ENCODE measurements at places on chromosomes 3 and 15.

GRCh38 chr3:46236294-46237054, 5.8 kb upstream of the CCR3 start:
- DNase-seq, result no peak

DNA sequence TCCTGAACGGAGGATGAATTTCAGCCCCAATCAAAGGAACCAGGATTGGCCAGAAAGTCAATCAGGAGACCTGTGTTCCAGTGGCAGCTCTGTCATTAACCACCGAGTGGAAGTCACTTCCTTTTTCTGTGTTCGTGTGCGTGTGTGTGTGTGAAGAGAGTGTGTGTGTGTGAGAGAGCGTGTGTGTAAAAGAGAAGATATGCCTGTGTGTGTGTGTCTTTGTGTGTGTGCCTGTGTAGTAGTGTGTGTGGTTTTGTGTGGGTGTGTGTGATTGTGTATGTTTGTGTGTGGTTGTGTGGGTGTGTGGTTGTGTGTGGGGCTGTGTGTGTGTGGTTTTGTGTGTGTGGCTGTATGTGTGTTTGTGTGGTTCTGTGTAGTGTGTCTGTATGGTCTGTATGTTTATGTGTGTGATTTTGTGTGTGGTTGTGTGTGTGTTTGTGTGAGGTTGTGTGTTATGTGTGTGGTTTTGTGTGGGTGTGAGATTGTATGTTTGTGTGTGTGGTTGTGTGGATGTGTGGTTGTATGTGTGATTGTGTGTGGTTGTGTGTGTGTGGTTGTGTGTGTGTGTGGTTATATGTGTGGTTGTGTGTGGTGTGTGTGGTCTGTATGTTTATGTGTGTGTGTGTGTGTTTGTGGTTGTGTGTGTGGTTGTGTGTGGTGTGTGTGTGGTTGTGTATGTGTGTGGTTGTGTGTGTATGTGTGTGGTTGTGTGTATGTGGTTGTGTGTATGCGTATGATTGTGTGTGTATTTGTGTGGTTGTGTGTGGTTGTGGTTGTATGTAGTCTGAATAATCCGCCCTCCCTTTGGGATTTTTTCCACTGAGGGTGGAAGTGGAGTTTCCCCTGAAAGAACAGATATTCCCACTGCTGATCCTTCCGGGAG, 314.4 kb downstream of the SHQ1 start:
- no peak for DNase-seq

DNA sequence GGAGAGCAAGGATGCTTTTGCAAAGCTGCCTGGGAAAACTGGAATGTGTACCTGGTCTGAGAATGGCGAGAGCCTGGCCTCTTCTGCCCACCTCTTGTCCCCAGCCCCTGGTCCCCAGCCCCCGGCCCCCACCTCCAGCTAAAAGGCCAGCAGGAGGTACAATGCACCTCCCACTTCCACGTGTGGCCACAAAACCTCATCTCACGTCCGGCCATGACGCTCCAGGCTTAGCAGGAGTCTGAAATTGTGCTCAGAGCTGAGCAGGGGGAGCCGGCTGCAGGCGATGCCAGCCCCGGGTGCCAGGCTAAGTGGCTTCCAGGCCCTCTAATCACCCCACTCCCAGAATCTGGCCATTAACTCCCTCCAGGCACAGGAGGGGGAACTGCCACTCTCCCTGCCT, 83.1 kb upstream of the PRR20G start:
- no peak for DNase-seq

GRCh38 chr3:105880681-105881290, 12.0 kb upstream of the CBLB start:
- no peak for DNase-seq

DNA sequence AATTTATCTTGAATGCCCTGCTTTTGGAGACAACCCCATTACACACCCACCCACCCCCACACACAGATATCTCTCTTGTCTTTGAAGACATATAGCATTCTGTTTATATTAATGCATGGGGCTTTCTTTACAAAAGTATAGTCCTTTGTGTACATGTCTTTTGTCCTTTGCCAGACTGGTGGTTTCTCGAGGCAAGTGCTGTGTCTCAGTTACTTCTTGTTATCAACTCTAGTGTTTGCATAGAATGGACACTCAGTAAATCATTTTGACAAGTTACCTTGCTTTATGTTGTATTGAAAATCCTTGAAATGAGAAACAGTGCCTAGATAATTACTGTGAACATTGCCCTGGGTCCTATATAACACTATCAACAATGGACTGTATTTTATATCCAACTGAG, 33.9 kb downstream of the KBTBD8 start:
- no peak for DNase-seq

DNA sequence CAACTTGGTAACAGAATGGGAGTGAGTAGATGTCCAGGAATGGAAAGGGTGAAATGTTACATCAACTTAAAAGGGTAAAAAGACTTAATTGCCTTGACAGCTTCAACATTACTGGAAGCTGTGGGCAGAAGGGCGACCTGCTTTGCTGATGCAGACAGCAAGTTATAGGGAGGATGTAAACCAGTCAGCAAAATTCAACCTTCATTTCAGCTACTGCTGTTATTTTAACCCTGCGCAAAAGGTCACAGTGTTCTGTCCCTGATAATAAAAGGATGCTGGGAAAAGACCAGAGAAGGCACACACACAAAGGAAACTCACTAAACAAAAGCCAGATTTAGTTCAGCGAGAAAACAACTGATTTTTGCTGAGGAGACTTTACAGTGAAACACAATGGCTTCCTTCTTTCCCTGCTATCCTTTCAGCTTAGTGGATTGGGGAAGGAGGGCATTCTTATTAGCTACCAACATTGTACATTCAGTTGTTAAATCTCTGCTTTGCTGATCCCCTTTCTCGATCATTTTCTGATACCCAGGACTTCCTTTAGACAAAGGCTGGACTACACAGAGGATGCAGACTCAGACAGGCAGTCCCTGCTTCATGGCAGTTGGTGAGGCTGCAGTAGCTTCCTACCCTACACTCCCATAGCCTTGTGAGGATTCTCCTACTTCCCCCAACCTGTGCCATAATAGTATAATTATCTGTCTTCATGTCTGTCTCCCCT, 62.0 kb downstream of the P3H2 start:
- no peak for DNase-seq

DNA sequence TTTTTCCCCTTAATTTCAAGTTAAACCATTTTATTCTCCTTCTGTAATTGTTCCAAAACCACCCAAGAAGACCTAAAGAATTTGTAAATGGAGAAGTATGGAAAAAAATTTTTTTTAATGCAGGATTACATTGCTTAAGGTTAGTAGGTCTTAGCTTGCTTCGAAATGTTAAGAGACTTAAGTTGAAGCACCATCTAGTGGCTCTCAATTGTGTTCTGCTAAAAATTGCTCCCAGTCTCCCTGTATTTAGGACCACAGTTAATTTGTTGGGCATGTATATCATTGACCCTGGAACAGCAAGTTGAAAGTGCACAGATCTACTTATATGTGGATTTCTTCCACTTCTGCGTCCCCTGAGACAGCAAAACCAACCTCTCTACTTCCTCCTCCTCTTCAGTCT, 32.4 kb downstream of the CD200R1L start:
- peak; percentile 75 for DNase-seq
